ENCODE measurements at places on chromosomes 7 and 10.

DNA sequence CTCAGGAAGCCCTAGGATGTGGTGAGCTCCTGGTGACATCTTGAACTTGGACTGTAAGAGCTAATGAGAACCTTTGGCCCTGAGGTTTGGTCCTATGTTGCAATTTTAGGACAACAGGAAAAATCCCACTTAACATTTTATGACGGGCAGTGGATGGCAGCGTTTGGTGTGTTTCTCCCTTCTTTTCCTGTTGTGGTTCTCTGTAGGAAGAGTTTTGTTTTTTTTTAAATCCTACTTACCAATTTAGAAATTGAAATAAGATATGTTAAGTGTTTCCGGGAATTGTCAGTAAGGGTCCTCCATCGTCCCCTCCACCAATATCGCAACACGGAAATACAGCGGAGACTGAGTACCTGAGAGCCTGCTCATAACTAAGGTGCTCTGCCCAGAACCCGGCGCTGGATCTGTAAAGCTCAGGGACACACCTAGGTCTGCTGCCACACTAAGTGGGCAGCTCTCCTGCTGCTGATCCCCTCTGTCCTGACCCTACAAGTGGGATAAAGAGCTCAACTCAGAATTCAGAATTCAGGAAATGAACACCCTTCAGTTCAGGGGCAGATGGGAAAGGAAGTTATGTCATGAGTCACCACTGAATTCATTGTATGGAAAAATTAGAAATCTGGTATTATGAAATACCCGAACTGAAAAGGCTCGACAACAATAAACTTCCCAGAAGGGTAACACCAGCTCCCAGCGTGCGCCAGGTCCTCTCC is 9.1 kb upstream of the PROSER2 start:
- no peak for DNase-seq

DNA sequence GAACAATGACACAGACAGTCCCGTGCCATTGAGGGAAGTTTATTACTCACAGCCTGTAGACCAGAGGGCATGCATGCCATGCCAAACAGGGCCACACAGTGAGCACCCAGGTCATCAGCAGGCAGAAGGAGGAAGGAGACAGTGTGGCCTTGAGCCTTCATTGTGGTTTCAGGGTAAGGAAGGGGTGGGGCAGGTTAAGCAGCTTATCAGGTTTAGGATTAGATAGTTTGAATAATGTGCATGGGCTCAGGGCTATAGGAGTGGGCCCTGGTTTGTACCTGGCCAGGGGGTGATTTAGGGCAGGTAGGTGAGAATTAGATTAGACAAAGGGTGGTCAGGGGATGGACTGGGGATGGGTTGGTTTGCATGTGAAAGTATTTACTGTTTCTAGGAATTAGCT is 67.9 kb downstream of the ADCY1 start:
- DNase-seq, result peak; percentile 9

DNA sequence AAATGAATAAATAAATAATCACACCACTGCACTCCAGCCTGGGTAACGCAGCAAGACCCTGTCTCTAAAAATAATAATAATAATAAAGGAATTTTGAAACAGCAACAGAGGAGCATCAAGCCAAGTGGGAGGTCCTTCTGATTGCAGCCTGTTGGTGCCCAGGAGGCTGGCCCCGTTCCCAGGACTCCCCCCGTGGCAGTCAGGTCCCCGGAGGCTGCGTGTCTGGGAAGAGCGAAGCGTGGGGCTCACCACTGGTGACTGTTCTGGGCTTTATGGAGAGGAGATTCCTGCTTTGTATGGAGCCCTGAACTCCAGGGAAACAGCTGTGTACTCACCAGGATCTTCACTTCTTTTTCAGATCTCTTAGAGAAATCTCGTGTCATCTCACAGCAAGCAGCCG is 19.3 kb upstream of the MYH16 start:
- DNase-seq, result no peak

GRCh38 chr10:79072994-79073645 is 4.4 kb downstream of the ZMIZ1 start:
- DNase-seq, result no peak

GRCh38 chr7:114660126-114660486 is 245.5 kb downstream of the FOXP2 start:
- DNase-seq, result no peak

DNA sequence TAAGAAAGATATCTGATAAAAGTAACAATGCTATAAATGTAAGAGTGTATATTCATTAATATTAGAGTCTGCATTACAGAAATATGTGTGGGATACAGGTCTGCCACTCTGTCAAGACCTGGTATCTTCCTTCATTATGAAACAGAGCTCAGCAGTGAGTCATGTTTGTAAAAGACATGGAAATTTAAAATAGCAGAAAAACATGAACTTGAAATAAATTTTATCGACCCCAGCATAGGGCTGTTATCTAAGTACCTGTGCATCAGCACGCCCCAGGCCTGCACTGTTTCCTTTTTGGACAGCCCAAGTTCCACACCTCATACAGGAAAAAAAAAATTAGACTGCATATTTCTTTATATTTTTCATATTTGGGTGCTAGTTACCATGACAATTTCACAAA is 58.0 kb upstream of the ZPBP start:
- no peak for DNase-seq

GRCh38 chr7:131486346-131486745 is 70.1 kb downstream of the PODXL start:
- DNase-seq, result no peak

Measured in suprapubic skin (tissue), 4 donors.